ENCODE measurements at places on chromosomes 13 and 19.

- no peak for DNase-seq
These were observed 9.7 kb upstream of the ZNF709 start for GRCh38 chr19:12494260-12494860.

DNA sequence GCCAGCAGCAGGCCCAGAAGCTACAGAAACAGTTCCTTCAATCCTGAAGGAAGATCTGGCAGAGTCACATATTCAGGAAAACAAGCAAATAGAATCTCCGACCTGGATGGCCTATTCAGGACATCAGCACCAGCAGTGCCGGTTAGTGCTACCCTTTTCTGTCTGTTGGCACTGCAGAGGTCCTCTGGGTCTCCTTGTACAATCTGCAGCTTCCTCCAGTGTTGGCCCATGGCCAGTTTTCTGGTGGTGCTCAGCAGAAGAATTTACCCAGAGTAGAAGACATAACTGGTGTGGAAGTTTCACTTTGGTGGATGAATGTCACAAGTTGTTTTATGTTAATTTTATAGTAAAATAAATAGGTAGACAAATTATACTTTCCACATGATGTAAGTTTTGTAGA, 498.1 kb downstream of the COG6 start:
- no peak for DNase-seq

DNA sequence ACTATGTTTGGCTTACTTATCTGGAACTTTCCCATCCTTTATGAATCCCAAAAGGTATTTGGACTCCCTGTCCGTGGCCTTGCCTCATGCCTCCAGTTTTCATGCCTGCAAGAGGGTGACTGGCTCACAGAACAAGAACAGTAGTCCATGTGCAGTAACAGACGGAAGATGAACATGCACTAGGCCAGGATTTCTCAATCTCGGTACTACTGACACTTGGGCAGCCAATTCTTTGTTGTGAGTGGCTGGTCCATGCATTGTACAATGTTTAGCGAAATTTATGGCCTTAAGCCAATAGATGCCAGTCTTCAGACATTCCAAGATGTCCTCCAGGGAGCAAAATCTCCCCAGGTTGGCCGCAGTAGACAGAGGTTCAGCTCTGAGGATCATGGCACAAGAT, 61.9 kb downstream of the DOCK9 start:
- DNase-seq = no peak

- DNase-seq = no peak
These were observed 3.9 kb downstream of the CIC start for GRCh38 chr19:42272989-42273406.

DNA sequence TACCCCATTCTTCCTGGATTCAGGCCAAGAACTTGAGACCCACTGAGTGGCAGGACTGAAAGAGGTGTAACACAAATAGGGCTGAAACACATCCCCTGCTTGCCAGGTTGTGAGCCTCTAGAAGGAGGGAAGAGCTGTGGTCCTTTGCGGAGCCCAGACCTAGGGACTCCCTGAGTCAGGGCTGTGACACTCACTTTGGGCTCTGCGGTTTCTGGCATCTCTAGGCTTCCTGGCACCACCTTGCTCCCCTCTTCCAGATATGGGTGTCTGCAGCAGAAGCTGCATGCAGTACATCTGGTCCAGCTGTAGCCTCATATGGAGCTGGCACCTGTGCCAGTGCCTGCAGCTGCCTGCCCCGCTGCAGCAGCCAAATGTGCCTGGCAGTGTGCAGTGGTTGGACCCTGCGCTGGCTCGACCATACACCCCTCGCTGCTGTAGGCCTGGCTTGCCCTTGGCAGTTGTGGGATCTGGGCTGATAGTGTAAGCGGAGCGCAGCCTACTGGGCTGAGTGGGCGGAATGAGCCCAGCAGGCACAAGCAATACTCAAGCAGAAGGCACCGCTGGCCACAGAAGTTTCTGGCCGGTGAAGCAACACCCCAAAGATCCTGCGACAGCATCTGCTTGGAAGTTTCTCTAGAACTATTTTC, 290.4 kb downstream of the SLITRK6 start:
- DNase-seq = no peak

- DNase-seq = no peak
These were observed 172.1 kb upstream of the RFC3 start for GRCh38 chr13:33645591-33646554.
